ENCODE measurements at places on chromosomes 5 and 9. TPM values are rescaled to one million over a fixed set of nuclear protein-coding genes. Genes with fewer than 3 reads are reported as not detected.

SPINK4 gene
- not detected for total RNA-seq

GRCh38 chr9:93204470-93205043, 20.6 kb downstream of the WNK2 start:
- no peak for DNase-seq

- DNase-seq: no peak
Measured at GRCh38 chr5:115329475-115329874, 33.0 kb upstream of the CCDC112 start.

DNA sequence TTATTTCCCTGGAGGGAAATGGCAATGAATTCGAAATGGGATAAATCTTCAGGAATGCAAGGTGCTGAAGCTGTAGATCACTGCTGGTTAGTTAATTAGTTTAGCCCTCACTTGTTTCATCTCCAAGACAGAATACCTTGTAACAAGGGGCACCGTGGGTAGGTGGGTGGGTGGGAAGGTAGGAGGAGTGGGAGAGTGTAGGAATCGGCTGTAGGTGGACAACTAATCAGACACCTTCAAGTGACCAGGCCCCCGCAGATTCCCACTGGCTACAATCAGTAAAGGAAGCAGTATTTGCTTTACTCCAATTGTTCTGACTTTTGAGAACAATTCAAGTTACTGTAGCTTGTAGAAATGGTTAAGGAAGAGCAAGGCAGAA, 293.7 kb downstream of the TLE1 start:
- DNase-seq: no peak

DNA sequence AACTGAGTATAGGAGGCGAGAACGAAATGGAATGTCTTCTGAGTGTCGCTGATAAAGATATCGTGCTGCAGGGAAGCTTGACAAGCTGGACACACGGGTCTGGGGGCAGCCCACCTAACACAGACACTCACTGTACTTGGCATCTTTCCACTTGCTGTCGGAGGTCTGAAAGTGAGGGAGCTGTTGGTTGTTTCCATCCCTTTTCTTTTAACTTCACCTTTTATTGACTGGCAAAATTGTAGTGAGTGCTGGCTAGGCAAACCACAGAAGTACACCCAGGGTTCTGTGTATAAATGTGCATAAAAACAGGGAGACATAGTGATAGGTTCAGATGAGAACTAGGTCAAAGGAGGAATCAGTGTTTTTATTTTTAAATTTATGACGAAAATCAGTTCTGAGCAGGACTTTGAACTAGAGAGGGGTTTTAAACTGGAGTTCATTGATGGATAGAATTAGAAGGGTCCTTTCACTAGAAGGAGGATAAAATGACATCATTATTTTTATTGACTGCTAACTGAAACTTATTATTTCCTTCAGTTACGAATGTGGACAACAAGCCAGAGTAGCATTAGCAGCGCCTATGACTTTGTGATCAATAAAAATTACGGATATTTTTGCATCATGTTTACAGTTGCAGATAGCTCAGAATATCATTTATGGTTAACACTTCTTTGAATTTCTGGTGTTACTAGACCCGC, 817 bp downstream of the GAPVD1 start:
- no peak for DNase-seq

- DNase-seq: peak; percentile 4
Measured at GRCh38 chr5:43191740-43192557, at the start of gene NIM1K. TSS of gene NIM1K (plus strand) at chr5:43192225. CDS start at chr5:43245776, 53,551 bp downstream.

DNA sequence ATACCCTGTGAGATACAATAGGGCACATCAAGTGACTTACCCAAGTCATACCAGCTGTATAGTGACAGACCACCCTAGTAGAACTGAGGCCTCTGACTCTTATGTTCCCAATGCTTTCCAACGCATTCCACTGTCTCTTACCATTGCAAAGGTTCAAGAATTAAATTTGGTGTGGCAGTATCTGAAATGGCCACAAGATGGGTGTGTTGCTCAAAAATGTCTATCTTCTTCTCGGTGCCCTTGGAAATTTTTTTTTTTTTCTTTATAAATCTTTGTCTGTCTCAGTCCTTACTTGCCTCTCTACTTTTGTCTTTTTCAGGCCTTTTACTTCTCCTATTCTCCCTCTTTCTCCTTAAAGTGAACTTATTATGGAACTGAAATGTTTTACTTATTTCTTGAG, 48.4 kb downstream of the GPR21 start:
- DNase-seq: no peak

DNA sequence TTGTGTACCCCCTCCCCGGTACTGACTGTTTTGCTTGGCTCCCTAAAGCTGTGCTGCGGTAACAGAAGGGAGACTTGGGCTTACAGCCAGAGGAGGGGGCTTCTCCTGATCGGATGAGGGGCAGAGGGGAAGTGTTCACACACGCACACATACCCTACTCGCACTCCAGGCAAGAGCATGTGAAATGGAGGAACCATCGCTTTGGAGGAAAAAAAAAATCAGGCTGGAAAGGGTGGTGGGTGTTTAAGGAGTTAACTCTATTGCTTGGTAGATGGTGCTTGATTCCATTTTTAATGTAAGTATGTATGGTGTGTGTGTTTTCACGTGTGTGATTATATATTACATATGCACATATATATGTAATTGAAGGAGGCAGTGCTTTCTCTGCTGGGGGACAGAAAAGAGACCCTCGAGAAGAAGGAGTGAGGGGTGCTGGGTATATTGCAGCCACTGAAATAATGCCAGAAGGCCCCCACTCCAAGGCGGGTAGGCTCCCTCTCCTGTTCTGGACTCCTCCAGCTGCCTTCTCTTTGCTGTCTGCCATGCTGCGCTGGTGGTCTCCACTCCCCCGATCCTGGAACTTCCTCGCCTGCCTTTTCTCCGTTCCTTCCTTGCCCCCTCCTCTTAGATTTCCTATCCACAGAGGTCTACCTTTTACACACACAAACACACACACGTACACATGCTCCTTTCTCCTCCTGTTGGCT, 721 bp downstream of the GRIA1 start:
- DNase-seq: no peak

GRCh38 chr5:123476731-123477130, 35.2 kb upstream of the CSNK1G3 start:
- DNase-seq: no peak

GRCh38 chr5:170633235-170634081, 129.6 kb downstream of the KCNIP1 start:
- peak; percentile 17 for DNase-seq

GRCh38 chr9:23573800-23574199, 252.2 kb downstream of the ELAVL2 start:
- no peak for DNase-seq

UAP1L1 gene
- 11.4 TPM for total RNA-seq

DAP gene
- 113 TPM for total RNA-seq

C8G gene
- total RNA-seq: not detected

SLC36A2 gene
- total RNA-seq: not detected

SPATA6L gene
- 2.4 TPM for total RNA-seq

HK3 gene
- total RNA-seq: 26.1 TPM

DNA sequence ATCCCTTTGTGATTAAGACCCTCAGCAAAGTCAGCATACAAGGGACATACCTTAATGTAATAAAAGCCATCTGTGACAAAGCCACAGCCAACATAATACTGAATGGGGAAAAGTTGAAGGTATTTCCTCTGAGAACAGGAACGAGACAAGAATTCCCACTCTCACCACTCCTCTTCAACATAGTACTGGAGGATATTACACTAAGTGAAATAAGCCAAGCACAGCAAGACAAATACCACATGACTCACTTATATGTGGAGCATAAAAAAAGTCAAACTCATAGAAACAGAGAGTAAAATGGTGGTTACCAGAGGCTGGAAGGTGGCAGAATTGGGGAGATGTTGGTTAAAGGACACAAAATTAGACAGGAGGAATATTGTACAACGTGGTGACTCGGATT, 118.1 kb upstream of the NFIL3 start:
- DNase-seq: no peak

DNA sequence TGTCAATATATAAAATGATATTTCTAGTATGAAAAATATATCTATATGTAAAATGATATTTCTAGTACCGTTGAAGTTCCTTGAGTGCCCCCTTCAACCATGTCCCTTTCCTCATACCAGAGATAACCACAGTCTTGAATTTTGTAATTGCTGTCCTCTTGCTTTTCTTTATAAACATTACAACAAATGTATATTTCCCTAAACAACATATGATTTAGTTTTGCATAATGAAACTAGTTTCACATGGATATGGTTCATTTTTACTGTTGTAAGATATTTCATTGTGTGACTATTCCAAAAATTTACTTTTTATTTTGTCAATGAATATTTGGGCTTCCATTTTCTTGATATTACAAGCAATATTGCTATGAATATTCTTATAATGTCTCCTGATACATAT, 14.0 kb downstream of the NLN start:
- no peak for DNase-seq

PCDHA4 gene
- total RNA-seq: 0.78 TPM

FBLL1 gene
- not detected for total RNA-seq

GRCh38 chr9:72315510-72316311, 49.3 kb downstream of the ZFAND5 start:
- DNase-seq: no peak

GRCh38 chr5:143403593-143404415, at the start of gene NR3C1:
TSS of gene NR3C1 (minus strand) at chr5:143403686. CDS start at chr5:143400839, 2,847 bp downstream.
- peak; percentile 33 for DNase-seq

DNA sequence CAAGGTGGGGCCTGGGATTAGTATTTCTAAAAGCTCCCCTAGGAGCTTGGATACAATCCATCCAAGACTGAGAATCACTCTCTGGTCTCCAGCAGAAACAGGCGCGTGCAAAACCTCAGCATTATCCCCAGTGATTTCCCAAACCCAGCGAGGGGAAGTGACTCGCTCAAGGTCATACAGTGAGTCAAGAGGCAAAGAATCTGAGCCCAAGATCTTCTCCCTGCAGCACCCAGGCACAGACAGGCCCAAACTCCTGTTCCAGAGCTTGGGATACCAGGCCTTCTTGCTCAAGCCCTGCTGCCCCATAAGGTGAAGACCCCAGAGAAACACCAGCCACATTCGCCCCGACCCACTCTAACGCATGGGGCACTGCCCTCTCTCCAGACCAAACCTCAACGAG, 33.2 kb downstream of the SHB start:
- DNase-seq: no peak

GRCh38 chr9:16315720-16316119, 554.8 kb downstream of the BNC2 start:
- no peak for DNase-seq

DNA sequence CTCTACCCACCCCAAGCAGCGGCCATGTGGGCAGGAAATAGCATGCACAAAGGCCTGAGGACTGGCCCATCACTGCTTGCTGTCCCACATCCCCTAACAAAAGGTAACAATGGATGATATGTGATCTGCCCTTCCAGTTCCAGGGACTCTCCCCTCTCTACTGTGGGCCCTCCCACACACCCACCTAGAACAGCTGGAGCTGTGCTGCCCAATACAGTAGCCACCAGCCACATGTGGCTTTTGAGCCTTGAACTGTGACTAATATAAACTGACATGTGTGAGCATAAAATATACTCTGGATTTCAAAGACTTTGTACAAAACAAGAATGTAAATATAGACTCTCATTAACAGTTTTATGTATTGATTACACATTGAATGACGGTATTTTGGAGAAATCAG, 78.1 kb downstream of the C5orf15 start:
- no peak for DNase-seq

- DNase-seq: no peak
Measured at GRCh38 chr5:74638970-74639806, 1.3 kb downstream of the ENC1 start.

- DNase-seq: no peak
Measured at GRCh38 chr5:139757727-139758509, 37.7 kb upstream of the PSD2 start.

DNA sequence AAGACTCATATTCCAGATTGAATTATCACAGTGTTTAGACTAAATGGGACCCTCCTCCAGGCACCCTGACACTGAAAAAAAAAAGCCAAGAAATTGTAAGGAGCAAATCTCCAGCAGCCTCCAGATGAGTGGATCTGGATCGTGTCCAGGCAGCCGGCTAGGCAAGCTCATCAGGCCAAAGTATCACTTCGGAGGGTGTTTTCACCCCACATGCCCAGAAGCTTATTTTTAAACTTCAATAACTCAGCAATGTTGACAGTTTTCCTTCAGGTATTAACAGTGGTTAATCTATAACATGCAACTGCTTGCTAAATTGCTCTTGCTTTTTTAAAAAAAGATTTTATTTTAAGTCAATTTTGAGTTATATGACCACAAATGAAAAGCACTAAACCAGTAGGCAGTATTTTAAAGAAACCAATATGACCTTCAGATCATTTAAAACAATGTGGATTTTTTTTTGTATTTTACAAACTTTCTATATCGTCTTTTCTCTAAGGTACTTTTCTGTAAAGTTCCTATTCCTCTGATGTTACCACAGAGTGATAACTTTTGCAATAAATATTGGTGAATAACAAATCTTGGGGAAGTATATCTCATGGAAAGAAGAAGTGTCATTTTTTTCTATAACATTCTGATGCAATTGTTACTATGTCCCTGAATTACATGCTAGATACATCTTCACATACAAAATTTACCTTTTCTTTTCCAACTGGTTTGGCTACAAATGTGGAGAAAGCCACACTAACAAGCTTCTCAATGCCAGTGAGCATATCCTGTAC, 30.7 kb downstream of the ACOT12 start:
- no peak for DNase-seq

GRCh38 chr5:153831973-153832372, 206.7 kb downstream of the FAM114A2 start:
- DNase-seq: no peak

DNA sequence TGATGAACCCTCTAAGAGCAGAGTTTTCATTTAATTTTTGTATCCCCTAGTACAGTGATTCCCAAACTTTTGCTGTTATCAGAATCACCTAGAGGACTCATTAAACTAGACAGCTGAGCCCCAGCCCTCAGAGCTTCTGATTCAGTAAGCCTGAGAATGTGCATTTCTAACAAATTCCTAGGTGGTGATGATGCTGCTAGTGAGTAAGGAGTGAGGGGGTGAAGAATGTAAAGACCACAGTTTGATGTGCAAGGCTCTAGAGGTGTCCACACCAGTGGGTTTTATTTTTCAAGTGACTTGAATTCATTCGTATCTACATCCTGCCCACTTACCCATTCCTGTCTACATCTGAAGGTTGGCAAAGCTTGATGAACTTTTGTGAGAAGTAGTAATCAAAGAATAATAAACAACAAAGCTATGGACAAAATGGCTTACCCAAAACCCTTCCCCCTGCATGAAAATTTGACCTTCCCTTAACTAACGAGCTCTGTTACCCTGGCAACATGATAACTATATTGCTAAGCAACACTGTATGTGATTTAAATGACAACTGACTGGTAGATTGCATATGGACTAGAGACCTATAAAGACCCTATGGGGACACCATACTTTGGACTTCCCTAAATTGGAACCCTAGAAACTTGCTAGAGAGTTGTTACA, 35.2 kb downstream of the DTWD2 start:
- DNase-seq: no peak

RANBP3L gene
- total RNA-seq: 10.7 TPM

GRCh38 chr5:124022966-124023365, 511.0 kb downstream of the CSNK1G3 start:
- no peak for DNase-seq

SLC6A7 gene
- not detected for total RNA-seq

FCN1 gene
- 14.3 TPM for total RNA-seq

GRCh38 chr9:133709691-133710571, 28.2 kb downstream of the SARDH start:
- no peak for DNase-seq

GRCh38 chr5:150309101-150309885, 6.6 kb upstream of the ARSI start:
- DNase-seq: no peak
